Activated naive CD8-positive, alpha-beta T cell treated with anti-CD3 and anti-CD28 coated beads, Interleukin-2, amount 50 U/mL, for 16 hours (primary cell): ENCODE measurements at places on chromosomes 11 and 22.

GRCh38 chr11:1422481-1422880, 32.7 kb downstream of the BRSK2 start:
- DNase-seq: no peak

DNA sequence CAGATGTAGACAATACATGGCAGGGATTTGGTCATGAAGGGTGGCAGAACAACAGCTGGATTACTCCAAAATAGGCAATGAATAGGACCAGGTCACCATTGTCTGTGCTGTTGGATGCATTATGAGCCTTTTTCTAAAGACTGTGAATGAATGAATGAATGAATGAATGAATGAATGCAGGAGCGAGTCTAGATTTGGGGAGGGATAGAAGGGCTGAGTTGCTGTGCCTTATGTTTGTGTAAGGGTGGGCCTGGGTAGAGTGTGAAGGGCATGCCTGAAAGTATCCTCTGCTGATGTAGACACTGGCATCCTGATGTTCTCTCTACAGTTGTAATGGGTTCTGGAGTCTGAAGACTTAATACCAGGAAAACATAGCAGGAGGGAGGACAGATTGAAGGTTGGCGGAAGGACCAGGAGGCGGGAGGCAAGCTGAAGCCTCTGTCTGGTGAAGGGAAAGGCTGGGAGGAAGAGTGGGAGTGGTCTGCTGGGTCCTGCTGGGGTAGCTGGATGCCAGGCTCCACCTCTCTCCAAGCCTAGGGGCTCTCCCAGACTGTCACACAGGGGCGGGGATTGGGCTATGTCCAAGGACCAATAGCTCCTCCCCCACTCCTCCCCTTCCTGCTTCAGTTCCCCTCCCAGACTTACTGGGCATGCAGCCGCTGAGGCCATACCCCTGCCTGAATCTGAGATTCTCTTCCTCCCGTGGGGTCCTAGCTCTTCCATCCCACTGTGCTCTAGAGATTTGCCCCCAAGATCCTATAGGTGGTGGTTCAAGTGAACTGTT, 4.8 kb downstream of the TRIM3 start:
- no peak for DNase-seq

- no peak for DNase-seq
Measured at GRCh38 chr11:45614196-45614828, 51.1 kb downstream of the CHST1 start.

DNA sequence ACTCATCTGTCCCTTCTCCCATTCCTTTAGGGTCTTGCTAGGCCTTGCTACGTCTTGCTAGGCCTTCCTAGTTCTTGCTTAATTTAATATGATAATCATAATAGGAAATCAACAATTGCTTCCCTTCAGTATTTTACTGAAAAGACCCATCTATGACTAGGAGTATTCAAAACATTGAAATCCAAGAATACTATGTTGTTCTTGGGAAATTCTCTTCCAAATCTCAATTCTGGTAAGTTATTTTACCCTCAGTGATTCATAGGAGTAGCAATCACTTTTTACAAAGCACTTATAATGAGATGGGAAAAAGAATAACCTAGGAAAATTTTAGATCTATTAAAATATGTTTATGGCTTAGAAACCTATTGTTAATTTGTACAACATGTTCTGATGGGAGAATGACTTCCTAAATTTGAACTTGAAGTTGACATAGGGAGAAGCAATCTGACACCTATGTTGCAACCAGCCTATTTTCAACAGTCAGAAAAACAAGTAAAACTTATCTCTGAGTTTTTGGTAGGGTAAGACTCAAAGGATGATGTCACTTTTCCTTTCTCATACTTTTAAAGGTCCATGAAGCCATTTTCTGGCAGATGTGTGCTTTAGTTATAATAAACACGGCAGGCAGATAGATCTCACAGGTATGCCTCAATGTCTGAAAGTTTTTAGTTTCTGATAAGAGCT, 29.5 kb upstream of the HIPK3 start:
- no peak for DNase-seq

GRCh38 chr22:33735978-33736377, 184.3 kb downstream of the LARGE1 start:
- DNase-seq: no peak
